ENCODE measurements at places on chromosomes 12 and 14.

- no peak for DNase-seq
Measured at GRCh38 chr12:10001171-10001776, 2.4 kb upstream of the CLEC1B start.

- DNase-seq, result no peak
Measured at GRCh38 chr12:14988035-14988434, 15.2 kb downstream of the PDE6H start.

DNA sequence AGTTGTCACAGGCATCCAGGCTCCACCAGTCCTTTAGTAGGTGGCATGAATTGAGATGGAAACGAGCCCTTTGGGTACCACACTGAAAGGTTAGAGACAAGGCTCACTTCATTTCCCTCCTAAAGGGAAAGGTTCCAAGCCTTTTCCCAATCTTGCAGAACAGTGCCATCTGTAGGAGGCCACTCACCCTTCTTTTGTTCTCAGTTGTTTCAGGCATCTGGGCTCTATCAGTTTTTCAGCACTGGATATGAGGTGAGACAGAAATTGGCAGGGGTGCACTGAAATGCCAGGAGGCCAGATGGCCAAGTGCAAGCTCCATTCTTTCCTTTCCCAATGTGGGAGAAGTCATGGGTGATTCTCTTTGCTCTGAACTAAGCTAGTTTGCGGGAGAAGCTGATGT lies 15.2 kb downstream of the FBXO33 start:
- DNase-seq, result no peak

- DNase-seq, result no peak
Measured at GRCh38 chr12:102234599-102234998, 37.0 kb upstream of the PMCH start.

DNA sequence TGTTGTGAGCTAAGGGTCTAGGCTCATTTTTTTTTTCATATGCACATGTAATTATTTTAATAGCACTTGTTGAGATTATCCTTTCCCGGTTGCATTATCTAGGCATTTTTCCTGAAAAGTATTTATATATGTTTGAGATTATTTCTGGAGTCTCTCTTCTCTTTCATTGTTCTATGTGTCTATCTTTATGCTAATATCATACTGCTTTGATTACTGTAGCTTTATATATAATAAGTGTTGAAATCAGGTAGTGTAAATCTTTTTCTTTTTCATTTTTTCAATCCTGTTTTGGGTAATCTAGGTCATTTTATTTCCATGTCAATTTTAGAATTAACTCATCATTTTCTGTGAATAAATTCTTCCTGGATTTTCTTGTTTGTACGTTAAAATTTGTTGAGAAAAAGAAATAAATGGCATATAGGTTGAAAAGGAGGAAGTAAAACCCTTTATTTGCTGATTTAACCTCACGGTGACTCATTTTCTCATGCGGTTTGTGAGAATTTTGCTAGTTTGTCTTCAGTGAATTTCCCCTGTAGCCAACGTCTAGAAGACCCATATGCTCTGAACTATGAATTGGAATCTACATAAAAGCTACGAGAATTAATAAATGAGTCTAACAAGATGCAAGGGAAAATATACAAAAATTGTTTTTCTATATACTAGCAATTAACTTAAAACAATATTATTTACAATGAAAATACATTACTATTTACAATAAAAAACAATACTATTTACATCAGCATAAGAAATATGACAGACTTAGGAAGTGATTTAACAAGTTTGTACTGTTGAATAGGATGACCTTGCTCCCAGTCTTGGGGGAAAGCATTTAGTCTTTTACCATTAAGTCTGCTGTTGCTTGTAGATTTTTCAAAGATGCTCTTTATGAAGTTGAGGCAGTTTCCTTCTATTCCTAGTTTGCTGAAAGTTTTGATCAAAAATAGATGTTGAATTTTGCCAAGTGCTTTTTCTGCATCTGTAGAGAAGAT lies 105.0 kb downstream of the SNAPC1 start:
- DNase-seq, result peak; percentile 58

GRCh38 chr12:79058342-79058741 lies 193.8 kb downstream of the SYT1 start:
- DNase-seq, result peak; percentile 87

DNA sequence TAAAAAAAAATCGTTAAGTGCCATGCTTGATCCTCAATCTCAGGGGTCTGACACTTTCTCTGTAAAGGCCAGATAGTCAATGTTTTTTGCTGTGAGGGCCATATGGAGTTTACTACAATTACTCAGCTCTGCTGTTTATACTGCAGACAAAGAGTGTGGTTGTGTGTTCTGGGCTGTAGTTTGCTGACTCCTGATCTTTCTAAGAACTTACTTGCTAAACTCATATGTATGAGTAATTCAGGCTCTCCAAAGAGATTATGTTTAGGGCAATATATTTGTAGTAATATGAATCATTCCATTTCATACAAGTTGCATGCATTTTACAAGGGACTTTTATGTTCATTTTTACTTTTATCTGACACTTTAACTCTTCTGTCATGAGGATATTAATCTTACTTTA lies 188.2 kb downstream of the TMTC2 start:
- no peak for DNase-seq

GRCh38 chr12:89067421-89068187 lies 284.7 kb downstream of the DUSP6 start:
- peak; percentile 94 for DNase-seq

DNA sequence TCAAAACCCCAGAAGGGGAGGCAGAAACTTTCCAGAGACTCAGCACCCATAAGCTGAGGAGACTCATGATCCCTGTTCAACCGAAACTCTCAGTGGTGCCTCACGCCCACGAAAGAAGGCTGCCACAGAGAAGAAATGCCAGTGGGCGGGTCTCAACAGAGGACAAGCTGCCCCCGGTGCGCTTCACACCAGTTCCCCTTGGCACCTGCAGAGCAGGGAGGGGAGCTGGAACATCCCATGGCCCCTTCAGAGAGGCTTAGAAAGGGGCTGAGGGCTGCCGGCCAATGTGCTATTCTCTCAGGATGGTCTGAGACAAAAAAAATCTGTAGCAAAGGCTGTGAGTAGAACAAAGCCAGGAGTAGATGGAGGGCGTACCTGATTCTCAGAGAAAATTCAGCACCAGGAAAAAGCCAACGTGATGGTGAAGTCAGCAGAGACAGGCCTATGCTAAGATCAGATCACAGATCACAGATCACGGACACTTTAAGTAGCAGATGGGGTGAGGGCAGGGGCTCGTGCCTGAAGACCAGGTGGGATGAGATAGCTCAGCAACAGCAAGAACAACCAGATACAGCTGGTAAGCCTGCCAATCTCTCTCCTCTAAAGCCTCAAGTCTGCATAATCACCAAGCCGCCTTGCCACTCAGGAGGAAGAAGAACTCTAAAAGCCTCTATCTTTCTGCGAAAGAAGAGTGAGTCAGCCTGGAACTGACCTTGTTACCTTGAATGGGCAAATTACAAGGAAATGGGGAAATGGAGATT lies 206.4 kb upstream of the GRIP1 start:
- DNase-seq, result no peak

- DNase-seq, result peak; percentile 31
Measured at GRCh38 chr12:116416166-116416565, 138.7 kb upstream of the MED13L start.

DNA sequence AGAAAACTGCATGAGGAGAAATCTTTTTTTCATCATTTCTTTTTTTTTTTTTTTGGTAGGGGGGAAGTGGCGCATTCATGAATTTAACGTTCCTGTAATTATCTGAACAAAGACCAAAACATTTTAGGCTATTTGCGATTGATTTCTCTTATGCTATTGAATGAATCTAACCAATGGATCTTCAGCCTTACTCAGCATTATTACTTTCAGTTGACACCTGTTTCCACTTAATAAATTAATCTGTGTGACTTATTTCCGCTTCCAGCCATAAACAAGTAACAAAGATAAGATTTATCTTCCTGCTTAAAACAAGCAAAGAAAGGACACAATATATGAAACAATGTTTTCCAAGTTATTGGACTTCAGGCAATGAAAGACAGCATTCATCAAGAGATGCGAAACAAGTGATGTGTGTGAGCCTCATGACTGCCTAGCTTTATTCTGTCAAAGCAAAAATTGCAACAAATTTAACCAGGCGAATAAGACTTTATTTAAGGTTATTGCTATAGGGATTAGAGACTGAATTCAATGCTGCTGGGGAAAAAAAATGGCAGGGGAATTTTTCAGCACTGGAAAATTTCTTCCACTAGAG lies 1026.9 kb downstream of the LRFN5 start:
- no peak for DNase-seq

DNA sequence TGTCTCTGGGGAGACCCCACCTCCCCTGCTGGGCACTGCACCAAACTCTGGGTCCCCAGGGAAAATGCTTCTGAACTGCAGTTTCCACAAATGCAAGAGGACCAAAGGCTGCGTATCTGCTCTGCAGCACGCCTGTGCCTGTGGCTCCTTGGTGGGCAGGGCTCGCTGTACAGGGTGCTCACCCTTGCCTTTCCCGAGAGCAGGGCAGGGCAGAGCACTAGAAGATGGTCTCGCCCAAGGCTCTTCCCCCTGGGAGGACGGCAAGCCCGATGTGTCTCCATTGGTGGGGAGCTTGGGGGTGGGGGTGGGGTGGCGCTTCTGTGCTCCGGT lies 175.3 kb upstream of the RTL1 start:
- DNase-seq, result no peak

- no peak for DNase-seq
Measured at GRCh38 chr14:42428996-42429395, 822.3 kb downstream of the LRFN5 start.

Data from M059J (cell line).